ENCODE measurements at places on chromosomes 5 and 9. TPM values are rescaled to one million over a fixed set of nuclear protein-coding genes. Genes with fewer than 3 reads are reported as not detected.
A peak's percentile ranks its signal among the peaks of the same experiment; 100 is the strongest.

DNA sequence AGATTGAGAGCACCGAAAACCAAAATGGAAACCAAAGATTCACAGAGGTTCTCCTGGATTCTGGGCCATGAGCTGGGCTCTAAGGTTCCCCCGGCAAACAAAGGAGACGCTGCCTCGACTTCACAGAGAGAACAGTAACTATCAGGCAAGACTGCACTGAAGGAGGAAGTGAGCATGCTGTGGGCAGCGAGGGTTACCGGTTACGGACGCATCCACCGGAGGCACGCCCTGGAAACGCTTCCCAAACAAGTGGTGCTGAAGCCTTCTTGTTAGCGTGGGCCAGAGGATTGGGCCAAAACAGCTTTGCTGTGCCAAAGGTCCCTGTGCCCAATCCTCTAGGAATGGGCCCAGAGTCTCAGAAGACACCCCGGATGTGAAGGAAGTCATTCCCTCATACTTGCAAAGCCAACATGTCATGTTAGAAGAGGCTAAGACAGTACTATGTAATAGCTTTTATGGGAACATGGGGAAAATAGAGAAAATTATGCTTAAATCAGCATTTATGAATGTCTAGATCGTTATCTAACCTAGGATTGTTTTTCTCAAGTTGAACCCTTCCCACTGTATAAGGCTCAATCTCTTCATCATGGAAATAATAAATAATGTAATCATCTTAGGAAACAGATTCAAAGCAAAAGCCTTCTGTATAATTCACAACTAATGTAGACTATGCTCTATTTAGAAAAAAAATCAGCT, 145.4 kb downstream of the GABBR2 start:
- no peak for DNase-seq

DNA sequence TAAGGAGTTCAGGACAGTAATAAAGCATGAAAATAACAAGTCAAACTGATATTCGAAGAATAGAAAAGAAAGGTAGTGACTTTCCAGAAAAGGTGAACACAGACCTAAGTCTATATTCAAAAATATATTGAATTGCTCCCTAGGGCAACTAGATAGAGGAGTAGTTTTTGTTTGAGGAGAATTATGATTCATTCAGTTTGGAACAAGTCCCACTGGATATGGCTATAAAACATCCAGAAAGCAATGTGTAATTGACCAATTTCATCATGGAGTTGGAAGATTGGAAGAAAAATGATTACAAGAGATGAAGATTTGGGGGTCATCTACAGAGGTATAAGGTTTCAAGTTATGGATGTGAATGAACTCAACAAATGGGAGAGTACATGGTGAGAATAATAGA, 117.5 kb upstream of the ZNF462 start:
- no peak for DNase-seq

DNA sequence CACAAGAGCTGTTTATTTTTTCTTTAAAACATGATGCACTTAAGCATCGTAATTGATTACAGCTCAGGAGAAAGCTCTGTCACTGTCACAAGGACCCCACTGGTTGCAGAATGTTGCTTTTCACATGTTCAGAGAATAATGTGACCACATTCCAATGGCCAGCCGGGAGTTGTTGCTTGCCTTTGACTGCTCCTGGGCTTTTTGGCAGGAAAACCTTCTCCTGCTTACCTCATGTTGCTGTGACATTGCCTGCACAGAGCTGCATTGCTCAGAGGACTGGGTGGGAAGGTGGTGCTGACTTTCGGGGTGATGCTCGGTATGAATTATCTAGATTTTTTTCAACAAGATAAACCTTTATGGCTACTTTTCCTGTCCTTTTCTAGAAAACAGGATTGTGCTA, 88.2 kb downstream of the PALM2AKAP2 start:
- DNase-seq: no peak

DNA sequence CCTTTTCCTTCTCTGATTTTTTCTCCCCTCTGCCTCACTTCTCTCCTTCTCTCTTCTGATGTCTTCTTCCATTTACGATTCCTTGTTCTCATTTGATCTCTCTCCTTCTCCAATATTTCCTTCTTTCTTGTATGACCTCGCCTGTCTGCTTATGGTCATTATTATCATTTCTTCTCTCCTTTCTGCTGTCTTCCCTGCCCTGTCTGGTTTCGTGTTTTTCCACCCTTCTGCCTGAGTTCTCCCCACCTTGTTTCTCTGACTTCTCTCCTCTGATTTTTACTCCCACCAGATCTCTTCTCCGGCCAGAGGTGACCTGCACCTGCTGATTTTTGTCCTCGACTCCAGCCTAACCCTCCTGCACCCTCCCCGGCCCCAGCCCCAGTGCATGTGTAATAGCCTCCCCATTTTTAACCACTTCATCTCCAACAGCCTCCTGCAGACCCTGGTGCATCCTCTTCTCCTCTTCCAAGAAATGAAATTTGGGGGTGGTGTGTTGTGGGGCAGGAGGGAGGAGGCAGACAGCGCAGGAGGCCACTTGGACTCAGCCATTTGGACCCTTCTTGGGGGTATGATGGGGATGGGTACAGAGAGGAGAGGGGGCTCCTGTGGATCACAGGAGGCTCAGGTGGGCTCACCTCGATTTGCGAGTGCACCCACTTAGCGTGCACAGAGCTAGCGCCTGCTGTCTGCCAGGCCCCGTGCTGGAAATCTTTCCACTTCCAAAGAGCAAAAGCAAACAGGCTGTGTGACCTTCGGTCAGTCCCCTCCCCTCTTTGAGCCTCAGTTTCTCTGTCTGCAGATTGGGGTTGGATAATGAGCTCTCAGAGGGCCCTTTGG, 32.5 kb downstream of the GSN start:
- peak; percentile 6 for DNase-seq

GRCh38 chr5:76579166-76579937, 43.9 kb downstream of the F2RL2 start:
- no peak for DNase-seq

GRCh38 chr5:144209361-144209760, 38.7 kb downstream of the KCTD16 start:
- DNase-seq: no peak

GRCh38 chr5:19987612-19988361, at the start of gene CDH18:
Gene CDH18 (minus strand): TSS chr5:19988200. CDS start chr5:19838986, 149,214 bp downstream.
- peak; percentile 59 for DNase-seq

DNA sequence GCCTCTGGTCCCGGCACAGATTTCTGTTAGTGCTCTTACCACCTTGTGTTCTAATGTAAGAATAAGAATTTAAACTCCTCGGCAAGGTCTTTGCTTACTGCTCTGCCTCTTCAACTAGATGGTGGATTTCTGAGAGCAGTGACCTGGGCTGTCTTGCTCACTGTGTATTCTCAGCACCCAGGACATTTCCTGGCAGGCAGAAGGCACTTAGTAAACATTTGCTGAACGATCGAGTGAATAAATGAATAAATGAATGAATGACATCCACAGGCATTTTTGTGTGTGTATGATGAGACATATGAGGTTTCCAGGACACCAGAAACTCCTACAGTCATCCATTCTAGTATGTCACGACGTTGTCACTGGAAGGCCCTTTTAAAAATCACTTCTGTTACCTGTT, 143.2 kb downstream of the BOD1 start:
- no peak for DNase-seq

DNA sequence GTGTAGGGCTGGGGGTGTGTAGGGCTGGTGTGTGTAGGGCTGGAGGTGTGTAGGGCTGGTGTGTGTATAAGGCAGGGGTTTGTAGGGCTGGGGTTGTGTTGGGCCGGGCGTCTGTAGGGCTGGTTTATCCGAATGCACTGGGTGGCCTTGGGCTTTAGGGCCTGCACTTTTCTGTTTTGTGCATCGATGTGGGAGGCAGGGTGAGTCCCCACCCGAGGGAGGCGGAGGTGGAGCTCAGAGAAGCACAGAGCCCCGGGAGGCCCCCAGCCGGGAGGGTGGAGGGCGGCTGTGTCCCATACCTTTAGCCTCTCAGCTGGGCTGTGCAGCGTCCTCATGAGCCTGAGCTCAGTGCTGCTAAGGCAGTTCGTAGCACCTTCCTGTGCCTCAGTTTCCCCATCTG, 13.5 kb downstream of the COL5A1 start:
- DNase-seq: no peak

- no peak for DNase-seq
Measured at GRCh38 chr5:58294598-58295305, 165.1 kb downstream of the PLK2 start.

- no peak for DNase-seq
Measured at GRCh38 chr5:176608937-176609723, 826 bp downstream of the GPRIN1 start.

- no peak for DNase-seq
Measured at GRCh38 chr5:15993334-15993733, 186.3 kb downstream of the MARCHF11 start.

GRCh38 chr9:78031893-78032729, 500 bp upstream of the GNAQ start:
- DNase-seq: peak; percentile 97

DNA sequence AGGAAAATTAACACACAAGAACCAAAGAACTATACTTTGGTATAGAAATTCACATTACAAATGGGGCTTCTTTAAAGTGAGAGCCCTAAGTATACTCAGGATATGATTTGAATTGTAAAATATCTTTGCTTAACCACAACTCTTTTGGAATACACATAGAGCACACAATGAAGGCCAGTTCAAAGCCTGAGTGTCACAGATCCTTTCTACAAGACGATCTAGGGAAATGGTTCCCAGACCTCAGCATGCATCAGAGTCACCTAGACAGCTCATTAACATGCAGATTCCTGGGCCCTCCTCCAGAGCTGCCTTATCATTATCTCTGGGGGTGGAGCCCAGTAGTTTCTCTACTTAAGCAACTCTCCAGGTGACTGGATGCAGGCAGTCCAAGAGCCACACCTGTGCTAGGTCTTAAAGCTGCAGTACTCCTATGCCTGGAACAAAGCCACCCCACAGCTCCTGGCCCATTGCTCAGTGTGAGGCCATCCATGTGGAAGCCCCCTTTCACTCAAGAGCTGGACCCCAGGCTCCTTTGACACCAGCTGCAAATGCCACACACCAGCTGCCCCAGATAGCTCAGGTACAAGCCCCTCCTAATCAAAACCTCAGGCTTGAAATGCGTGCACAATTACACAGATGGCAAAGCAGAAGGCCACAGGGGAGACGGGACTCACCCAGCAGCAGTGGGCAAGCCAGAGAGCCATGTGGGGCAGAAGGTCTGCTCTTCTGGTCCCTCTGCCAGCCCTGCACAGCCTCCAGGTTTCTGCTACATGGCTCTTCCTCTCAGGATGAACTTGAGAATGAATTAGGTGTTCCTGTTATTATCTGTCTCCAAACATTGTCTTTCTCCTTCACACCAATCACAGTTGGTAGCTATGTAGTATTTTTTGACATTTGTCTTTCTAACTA, 106.1 kb downstream of the SH3TC2 start:
- DNase-seq: no peak

DNA sequence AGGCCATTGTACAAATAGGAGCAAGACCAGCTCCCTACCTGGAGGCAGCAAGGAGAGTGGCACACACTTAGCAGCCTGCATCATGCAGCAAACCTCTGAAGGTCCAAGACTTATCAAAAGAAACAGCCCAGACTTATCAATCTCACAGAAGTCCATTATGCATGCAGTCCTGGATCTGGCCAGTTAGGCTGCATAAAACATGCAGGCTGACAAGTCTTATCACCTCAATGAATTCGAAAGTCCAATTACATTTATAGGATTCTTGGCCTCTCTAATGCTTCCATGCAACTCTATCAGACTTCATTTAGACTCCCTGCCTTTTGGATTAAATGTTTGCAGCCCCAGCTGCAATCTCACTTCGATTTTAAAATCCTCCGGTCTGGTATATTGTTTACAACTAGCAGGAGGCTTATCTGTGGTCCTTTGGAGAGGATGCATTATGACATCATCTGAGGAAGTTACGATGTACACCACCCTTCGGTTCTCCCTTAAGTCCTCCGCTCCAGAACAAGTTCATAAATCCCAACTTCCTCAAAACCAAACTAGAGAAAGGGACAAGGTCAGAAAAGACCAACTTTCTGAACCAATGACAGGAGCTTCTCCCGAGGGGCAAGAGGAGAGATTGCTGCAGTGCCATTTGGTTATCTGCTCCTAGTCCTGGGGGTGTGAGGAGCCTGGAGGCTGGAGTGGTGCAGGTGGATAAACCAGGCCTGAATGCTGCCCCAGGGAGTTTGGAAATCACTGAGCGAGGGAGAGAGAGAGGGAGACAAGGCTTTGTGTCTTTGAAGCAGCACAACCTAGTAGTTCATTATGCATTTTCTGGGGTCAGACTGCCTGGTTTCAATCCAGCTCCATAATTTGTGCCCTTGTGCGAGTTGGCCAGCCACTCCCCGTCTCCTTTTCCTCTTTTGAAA, 313.9 kb downstream of the TLE1 start:
- no peak for DNase-seq

DNA sequence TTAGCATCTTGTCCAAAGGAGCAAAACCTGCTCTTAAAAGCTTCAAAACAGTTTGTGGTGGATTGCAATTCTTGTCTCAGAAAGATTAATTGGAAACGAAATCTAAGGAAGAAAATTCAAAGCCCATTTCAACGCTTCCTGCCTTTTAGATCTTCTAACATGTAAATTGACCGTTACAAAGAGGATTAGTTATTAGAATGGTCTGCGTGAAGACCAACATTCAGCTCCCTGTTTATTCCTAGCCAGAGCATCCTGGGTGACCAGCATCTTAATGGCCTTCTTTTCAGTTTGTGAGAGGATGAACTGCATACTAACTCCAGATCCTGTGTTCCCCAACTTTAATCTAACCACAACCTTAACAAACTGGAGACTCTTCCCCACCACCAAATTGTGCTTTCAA, 109.9 kb upstream of the SLC1A3 start:
- DNase-seq: no peak

DNA sequence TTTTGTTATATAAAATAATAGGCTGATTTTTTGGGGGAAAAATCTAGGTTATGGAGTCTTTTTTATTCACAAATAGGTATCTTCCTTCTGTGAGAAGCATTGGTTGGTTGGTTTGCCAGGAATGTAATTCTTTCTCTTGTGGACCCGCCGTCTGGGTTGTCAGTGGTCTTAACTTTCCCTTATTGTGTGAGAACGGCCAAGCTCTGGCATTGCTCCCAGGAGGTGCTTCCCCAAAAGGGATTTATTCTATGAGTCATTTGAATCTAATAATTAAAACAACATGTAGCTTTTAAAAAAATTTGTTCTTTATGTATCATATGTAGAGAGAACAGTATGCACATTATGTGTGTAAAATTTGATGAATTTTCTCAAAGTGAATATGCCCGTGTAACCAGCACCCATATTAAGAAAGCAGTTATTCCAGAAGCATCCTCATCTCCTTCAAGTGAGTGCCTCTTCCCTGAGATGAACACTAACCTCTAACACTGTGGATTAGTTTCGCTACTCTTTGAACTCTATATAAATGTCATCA, 114.4 kb downstream of the MAST4 start:
- DNase-seq: no peak

The DMGDH gene
- 10.4 TPM for total RNA-seq

The SLCO6A1 gene
- not detected for total RNA-seq

The C7 gene
- 849 TPM for total RNA-seq

The IFNA2 gene
- not detected for total RNA-seq

The LHX6 gene
- total RNA-seq: 4.9 TPM

The HAPLN1 gene
- total RNA-seq: 0.19 TPM

The ADCY2 gene
- total RNA-seq: 2.2 TPM

The CYLC2 gene
- total RNA-seq: not detected

The CREB3 gene
- 40.5 TPM for total RNA-seq

Measured in kidney (tissue), 22 donors.